ENCODE measurements at places on chromosomes 6 and 20.

DNA sequence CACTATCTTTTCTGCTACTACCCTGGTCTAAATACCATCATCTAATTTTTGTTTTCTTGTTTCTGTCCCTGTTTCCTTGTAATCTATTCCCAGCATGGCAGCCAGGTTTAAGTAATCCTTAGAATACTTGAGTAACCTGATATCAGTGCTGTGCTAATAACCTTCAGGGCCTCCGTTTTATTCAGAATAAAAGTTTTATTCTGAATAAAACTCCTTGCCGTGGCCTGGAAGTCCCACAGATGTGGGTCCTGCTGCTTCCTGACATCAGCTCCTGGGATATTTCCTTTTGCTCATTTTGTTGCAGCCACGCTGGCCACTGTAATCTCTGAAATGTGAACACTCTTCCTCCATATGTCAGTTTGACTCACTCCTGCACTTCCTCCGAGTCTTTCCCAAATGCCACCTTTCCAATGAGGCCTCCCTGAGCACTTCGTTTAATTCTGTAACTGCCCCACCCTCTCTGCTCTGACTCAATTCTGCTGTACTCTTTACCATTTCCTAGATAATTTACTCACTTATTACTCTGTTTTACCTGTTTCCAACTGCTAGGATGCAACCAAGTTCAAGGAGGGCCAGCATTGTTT is 114.0 kb upstream of the FOXA2 start:
- no peak for DNase-seq

DNA sequence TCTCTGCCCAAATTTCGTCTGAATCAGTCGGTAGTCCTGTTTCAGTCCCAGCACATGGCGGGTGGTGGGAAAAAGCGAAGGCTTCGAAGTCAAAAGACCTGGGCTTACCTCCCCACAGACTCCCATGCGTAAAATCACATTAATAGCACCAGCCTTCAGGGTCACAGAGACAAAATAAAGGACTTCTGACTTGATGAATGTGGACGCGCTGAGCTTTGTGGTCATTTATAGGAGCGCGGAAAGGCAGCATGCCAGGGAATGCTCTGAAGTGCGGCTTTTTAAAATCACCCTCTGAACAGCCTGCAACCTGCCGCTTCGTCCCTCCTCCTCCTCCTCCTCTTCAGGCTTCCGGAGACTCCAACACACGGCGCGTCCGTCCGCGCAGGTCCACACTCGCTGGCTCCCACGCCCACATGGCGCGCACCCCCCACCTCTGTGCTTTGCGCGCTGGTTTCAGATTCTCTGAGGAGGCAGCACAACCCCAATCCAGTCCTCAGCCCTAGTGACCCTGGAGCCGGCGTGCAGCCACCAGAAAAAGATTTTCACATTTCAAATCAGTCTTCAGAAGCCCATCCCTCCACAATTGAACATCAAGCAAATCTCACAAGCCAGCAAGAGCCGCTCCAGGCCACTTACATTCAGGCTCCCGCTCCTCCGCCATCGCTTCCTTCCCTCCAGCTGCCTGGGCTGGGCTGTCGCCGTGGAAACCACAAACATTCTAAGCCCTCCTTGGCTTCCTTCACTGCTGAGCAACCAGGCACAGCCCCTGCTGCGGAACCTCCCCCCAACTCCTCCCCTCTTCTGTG is at the start of gene C6orf118:
C6orf118 (minus strand) TSS at position 680 of the 806 bp plus-strand sequence; CDS start at position 661, 19 bp downstream.
- DNase-seq, result peak; percentile 84

DNA sequence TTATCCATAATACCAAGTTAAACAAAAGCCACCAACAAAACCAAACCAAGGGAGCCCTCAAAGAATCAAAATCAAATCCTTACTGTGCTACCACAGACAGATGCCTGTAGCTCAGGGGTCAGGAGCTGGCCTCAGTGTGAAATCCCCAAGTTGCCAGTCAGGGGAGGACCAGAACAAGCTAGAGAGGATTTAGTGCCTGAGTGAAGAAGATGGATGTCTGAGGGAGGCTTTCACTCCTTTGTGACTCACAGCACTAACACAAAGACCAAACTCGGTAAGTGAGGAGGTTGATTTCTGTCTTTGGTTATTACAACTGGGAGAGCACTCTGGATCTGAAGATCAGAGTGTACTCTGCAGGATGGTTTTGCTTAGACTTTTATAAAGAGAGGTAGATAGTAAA is 189.9 kb upstream of the ZNF184 start:
- DNase-seq, result no peak

- DNase-seq, result no peak
Observed at GRCh38 chr6:113370508-113371502, 486.3 kb upstream of the MARCKS start.

GRCh38 chr6:165204807-165205545 is 104.4 kb downstream of the C6orf118 start:
- no peak for DNase-seq

DNA sequence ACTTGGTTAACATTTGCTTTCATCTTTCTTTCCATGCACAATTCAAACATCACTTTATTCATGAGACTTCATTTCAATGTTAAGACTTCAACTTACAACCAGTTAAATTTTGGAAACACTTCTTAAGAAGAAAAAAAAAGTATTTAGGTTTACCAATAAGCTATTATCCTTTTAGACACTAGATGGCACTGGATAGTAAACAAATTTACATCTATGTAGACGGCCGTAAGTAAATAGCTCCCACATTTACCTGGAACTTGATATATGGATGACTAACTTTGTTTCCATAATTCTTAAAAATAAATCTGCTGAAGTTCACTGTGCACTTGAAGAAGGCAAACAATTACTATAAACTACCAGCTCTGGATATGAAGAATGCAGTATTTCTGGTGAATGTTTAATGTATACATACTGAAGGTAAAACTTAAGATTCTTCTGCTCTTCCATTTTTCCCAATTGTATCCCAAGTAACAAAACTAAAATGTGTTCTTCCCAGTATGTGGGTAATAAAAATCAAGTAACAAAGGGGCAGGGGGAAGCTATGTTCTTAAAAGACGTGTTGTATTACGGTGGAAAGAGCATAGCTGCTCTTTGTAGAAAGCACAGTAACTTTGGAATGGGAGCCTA is 130.6 kb upstream of the C6orf118 start:
- DNase-seq, result peak; percentile 19

DNA sequence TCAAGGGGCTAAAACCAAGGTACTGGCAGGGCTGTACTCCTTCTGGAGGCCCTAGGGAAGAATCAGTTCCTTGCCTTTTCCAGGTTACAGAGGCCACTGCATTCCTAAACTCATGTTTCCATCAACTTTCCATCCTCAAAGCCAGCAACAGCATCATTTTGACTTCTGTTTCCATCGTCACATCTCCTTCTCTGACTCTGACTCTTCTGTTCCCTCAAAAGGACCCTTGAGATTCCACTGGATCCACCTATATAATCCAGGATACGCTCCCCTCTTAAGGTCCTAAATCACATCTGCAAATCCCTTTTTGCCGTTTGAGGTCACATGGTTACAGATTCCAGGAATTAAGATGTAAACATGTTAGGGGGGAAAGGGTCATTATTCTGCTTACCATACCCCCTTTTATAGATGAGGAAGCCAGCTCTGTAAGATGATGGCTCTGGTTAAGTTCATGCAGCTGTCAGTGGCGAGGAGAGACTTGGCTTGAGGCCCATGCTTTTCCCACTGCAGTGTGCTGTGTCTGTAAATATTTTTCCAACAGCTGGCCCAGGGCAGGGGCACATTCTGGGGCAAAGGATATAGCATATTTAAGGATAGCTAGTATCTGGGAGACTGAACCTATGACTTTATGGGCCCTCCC is 114.6 kb downstream of the TNFRSF21 start:
- peak; percentile 50 for DNase-seq

GRCh38 chr6:121794630-121795029 is 359.2 kb downstream of the GJA1 start:
- DNase-seq, result no peak

DNA sequence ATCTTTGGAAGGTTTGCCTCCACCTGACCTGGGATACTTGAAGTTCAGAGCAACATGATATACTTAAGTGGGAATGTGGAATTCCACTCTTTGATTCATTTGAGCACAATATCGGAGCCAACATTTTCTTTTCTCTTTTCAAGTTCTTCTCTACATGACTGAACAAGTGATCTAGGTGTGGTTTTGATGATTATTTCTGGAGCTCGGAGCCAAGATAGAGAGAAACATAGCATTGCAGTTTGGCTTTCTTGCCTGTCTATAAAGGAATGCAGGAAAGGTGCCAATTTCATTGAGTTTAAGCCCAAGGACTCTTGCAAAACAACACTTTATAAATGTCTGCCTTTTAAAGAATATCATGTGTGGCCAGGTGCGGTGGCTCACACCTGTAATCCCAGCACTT is 124.2 kb upstream of the FAM83B start:
- no peak for DNase-seq

DNA sequence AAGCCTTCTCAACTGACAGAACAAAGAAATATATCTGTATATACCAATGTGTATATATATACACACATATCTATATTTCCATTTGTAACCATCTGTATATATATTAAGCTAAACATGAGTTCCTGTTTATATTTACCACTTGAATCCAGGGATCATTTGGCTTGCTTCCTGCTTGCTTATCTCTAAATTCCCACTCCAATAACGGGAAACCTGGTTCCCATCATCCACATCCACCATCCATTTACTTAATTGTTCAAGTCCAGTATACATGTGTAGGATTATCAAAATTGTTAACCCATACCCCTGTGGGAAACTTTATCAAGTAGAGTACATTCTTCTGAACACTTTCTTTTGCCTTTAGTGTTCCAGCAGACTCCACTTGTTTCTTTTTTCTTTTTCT is 12.5 kb upstream of the SOX12 start:
- no peak for DNase-seq
